IPS DF 19.7 (cell line): ENCODE measurements at places on chromosomes 5 and 9.

DNA sequence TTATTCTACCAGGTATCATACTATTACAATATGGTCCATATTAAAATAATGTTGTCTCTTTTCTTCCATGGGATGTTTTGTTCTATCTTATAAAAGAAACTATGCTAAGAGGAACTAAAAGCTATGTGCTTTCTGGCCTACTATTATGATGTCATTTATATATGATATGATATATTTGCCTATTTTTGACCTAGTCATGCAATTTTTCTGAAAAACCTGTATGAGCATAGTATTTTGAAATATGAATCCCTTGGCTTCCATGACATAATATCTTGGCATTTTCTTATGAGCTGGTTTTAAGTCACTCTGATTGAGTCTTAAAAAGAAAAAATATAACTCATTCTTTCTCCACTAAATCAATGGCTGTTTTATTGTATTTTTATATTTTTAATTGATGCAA, 60.7 kb downstream of the MAN2A1 start:
- no peak for DNase-seq

- DNase-seq = no peak
These were observed 609.5 kb upstream of the CLINT1 start for GRCh38 chr5:158468444-158468843.

DNA sequence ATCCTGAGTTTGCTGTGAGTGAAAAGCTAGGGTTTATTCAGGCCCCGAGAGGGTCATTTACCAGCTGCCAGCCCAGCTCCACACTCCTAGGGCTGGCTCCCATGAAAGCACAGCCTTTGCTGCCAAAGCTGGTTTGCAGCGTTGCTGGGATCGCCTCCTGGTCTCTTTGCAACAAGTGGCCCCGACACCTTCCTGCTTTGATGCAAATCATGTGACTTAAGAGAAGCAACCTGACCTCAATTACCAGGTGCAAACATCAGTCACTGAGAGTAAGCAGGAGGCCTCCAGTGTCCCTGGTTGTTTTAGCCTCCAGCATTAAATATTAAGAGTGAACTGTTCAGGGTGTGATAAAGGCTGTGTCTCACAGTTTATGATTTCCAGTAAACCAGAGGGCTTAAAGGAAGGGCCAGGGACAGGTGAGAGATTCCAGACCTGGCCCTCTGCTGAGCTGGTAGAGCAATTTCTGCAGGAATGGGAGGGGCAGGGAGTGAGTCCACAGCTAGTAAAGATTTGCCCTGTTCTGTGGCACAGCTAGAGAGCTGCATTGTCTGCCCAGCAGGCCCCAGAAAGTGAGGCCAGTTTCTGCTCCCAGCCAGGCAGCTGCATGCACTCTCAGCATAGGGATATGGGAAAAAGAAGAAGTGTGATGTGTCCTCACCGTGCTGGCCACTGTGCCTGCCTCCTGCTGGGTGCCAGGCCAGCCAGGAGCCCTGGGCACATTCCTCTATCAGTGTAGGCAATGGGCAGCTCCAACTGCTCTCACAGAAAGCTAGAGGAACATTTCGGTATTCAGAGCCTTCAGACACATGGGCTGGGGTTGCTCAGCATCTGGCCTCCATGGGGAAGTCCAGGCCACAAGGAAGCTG, 58.0 kb downstream of the SLC22A5 start:
- no peak for DNase-seq

- DNase-seq = no peak
These were observed 11.6 kb upstream of the RETREG1 start for GRCh38 chr5:16628376-16628775.

DNA sequence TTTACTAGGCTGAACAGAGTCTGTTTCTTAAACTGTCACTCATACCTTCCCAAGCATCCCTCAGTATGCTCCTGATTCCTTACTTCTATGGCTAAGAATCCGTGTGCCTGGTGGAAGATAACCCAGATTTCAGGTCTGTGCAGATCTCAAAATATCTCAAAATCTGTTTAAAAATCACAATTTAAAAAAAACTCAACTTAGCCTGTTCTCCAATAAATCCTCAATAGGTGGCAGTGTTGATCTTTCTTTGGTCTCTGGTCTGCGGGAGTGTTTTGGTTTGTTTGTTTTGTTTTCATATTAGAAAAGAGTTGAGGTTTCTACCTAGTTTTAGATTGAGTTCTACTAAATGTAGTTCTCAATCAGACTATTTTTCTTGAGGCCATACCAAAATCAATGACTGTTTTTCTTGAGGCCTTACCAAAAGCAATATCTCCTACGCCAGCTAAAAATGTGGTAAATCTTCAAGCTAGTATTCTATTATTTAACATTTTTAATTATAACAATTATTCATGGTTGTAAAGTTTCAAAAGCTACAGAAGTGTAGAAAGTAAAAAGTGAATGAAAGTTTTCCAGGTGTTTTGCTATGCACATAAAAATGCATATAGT, 57.9 kb downstream of the TGFBR1 start:
- DNase-seq = no peak

DNA sequence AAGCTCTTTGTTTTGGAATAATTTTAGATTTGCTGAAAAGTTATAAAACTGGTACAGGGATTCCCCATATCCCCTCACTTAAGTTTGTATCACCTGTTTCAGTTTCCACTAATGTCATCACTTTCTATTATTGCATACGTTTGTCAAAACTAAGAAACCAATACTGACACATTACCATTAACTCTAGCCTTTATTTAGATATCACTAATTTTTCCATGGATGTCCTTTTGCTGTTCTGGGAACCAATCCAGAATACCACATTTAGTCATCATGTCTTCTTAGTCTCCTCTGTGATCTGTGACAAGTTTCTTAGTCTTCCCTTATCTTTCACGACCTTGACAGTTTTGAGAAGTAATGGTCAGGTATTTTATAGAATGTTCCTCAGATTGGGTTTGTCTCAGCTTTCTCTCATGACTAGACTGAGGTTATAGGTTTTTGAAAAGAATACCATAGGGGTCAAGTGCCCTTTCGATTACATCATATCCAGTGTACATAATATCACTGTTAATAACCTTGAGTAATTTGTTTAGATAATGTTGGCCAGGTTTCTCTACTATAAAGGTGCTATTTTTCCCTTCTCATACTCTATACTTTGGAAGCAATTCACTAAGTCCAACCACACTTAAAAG, 51.9 kb upstream of the NMUR2 start:
- no peak for DNase-seq

DNA sequence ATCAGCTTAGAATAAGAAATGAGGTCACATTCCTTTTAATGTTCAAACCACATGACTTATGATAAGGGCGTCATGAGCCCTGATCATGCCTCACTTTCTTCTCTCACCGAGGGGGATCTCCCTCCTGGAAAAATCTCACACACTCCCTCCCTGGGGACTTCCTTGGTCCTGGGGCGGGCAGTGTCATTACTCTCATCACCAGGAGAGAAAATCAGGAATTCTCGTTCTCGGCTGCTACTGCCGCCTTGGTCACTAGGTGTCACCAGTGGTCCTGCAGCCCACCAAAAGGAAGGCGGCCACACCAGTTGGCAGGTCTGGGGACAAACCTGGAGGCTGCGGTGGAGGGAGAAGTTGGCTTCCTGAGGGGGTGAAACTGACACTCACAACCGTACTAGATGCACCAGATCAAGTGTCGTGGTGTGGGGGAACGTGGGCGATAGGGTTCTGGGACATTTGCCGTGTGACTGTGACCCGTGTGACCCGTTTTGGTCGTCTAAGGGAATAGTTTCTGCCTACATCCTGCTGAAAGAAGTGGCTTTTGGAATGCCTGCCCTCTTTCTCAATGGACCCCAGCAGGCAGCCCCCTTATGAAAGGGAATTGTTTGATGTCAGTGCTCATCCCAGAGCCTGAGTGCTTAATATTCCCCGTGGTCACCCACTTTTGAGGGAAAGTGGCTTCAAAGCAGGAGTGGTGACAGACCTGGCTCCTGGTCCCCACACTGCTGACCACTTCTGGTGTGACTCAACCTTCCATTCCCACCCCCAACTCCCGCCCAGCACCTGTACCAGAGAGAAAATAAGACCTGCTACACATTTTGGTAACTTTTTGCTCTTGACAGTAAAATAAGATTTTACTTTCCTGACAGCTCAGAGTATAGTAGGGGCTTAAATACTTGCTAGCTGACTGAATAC, 63.2 kb downstream of the ACER2 start:
- no peak for DNase-seq

- no peak for DNase-seq
These were observed 14.9 kb upstream of the MEGF10 start for GRCh38 chr5:127275641-127276193.

- no peak for DNase-seq
These were observed 137.1 kb upstream of the ADAMTS19 start for GRCh38 chr5:129322968-129323367.

DNA sequence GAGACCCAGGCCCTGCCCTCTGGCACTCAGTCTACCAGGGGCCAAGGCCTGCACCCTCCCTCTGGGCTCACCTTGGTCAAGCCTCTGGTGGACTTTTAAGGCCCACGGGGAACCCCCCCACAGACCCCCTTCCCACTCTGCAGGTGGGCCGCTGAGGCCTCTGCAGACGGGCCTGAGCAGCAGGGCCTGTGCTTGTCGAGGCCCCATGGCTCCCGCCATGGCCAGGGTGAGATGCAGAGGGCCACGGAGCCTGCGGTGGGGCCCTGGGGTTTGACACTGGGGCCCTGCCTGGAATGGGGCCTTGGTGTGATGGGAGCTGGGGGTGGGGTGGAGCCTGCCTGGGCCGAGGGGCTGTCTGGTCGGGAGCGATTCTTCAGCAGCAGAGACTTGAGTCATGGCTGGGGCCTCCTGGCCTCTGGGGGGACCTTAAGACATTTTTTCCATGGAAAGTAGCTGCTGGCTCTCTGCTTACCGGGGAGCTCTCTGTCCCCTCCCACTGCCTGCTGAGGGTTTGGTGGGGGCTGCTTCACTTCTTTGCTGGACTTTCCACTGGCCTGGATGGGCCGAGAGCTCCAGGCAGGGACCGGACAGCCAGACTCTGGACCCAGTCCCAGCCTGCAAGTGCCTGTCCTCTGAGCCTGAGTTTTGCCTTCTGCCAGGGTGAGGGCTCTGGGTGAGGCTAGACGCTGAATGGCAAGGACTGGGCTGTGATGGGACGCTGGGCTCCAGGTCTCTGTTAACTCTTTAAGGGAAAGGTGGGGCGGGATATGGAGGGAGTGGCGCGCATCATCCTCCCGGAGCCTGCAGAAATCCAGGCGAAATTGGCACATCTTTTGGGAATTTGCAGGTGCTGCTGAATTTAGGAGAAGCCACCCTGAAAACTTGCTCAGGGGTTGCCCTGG, 132.2 kb downstream of the RXRA start:
- no peak for DNase-seq

DNA sequence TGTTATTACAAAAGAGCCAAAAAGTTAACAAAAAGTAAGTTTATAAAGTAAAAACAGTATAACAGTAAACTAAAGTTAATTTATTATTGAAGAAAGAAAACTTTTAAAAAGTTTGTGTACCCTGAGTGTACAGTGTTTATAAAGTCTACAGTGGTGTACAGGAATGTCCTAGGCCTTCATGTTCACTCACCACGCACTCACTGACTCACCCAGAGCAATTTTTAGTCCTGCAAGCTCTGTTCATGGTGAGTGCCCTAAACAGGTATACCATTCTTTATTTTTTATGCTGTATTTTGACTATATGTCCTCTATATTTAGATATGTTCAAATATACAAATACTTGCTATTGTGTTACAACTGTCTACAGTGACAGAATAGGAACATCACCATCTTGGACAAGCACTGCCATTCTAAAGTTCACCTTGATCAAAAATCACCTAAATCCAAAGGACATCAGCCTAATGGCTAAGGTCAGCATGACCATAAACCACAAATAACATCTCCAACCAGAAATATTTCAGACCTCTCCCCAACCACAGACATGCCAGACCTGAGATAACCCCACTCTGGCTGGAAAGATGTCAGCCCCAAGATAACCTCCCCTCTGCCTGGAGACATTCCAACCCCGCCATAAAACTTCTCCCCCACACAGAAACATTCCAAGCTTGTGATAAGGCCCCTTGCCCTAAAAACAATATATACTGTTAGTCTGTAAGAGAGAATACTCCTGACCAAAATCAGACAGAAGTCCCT, 56.1 kb downstream of the AGXT2 start:
- DNase-seq = no peak

DNA sequence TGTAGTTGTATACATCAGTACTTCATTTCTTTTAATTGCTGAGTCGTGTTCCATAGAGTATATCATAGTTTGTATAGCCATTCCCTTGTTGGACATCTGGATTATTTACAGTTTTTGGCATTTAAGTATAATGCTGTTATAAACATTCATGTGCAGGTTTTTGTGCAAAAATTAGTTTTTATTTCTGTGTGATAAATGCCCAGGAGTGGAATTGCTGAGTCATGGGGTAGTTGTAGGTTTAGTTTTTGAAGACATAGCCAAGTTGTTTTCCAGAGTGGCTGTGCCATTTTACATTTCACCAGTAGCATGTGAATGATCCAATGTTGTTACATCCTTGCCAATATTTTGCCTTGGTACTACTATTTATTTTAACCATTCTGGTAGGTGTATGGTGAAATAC, 12.5 kb downstream of the ZNF354B start:
- no peak for DNase-seq

DNA sequence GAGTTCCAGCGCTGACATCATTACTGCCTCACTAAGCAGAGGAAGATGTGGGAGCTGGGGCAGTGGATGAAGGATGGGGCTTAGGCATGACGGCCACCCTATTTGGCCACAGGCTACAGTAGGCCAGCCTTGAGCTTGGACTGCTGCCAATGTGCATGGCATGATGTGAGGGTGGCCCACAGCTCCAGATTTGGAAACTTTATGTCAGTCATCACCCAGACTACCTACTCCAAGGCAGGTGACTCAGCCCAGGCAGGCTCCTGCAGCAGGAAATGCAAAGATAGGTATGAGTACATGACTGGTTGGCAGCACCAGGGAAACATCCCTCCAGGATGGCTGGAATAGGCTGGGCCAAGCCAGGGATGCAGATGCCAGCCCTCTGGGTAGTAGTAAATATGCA, 303.6 kb downstream of the SPOCK1 start:
- DNase-seq = no peak

- no peak for DNase-seq
These were observed 34.2 kb upstream of the TGFBR1 start for GRCh38 chr9:99070681-99071080.

DNA sequence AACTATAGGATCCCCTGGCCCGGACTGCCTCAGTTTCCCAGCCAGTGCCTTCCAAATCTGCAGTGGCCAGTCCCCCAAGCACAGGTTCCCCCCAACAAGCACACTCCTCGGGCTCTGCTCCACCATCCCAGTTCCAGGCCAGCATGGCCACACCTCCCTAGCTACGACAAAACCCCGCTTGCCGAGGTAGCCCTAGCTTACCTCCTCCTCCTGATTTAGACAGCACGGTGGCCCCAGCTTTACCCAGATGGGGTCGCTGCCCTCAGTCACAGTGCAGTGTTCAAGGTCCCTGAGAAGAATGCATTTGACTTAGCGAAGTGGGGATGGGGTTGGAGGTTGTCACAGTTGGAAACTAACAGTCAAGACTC, 40.8 kb upstream of the GARNL3 start:
- no peak for DNase-seq
